Activated naive CD4-positive, alpha-beta T cell treated with anti-CD3 and anti-CD28 coated beads, Interleukin-2, amount 50 U/mL, for 72 hours (primary cell): ENCODE measurements at places on chromosomes 6 and 20. TPM values are rescaled to one million over a fixed set of nuclear protein-coding genes. Genes with fewer than 3 reads are reported as not detected.
A peak's percentile ranks its signal among the peaks of the same experiment; 100 is the strongest.

DNA sequence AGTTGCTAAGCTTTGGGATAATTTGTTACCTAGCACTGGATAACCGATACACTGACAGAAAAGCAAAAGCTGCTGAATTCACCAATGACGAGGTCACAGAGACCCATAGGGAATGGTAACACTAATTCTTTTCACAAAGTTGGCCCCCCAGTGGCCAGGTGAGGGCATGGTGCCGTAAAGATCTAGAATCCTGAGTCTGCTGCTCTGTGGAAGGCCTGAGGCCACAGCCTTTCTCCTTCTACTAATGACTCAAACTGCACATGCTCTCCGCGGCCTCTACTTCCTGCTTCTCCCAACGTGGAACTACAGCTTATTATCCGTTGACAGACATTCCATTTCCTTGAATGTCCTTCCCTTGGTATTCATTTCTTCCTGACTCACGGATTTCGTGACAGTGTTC is 127.1 kb downstream of the OPRM1 start:
- no peak for DNase-seq

DNA sequence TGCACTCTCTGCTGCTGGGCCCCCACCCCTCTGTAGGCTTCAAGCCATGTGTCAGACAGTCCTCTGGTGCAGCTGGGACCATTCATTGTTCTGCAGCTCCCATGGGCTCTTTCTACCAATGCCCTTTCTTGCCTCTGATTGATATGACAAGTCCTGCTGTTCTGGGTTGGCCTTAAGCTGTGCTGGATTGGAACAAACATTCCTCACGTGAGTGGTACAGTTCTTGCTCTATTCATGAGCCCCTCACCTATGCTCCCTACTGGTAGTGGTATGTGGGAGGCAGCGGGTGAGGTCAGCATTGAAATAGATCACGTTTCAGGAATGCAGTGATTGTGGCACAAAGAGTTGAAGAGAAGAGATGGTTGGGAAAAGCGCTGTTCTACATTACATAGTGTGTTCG is 48.8 kb upstream of the RALY start:
- DNase-seq, result no peak

DNA sequence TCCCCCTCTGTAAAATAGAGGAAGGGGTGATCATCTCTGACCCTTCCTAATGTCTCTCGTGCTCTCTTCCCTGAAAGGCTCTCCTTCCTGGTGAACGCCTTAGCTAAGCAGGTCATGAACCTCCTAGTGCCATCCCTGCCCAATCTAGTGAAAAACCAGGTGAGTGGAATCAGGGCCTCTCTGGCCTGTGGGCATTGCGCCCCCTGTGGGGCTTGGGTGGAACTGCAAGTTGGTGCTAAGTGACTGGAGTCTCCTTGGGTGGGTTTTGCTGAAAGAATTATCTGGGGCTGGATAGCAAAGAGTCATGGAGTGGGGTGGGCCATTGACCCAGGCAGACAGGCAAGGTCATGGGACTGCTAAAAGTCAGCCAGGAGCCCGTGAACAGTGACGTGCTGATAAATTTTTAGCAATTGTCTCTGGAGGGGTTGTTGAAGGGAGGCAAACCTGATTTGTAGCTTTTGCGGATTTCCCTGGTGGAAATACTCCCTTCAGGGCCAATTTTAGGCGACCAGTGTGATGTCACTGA is 8.9 kb downstream of the BPIFB1 start:
- peak; percentile 82 for DNase-seq

GRCh38 chr6:84425971-84426705 is 198.7 kb upstream of the CEP162 start:
- DNase-seq, result no peak

GRCh38 chr6:6834356-6835222 is 246.1 kb downstream of the LY86 start:
- no peak for DNase-seq

GRCh38 chr20:13029687-13030375 is 21.1 kb downstream of the SPTLC3 start:
- no peak for DNase-seq

DNA sequence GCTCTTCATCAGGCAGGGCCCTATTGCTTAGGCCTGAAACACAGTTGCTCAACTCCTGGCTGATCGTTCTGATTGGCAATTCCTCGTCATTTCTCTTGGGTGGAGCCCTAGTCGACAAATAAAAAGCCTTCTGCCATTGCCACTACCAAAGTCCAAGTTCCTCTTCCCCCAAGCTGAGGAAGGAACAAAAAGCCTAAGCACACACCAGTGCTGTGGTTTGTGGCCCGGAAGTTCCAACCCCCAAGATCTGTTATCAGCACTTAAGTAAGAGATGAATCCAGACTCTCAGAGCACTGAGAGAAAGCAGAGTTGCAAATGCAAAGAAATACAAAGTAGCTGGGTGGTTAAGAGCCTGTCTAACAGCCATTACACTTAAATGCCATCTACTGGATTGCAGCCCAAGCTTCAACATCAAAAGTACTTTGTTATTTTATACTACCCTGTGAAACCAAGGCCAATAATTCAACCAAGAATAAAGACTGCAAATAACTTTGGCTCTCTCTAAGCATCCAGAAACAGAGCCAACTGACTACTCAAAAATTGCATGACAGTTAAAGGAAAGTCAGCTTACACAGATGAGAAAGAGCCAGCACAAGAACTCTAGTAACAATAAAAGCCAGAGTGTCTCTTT is 1024.0 kb downstream of the GRIK2 start:
- DNase-seq, result no peak

- no peak for DNase-seq
These were observed 39.5 kb upstream of the CHD6 start for GRCh38 chr20:41657655-41658054.

GRCh38 chr6:129280749-129281148 is 397.8 kb downstream of the LAMA2 start:
- peak; percentile 22 for DNase-seq

- no peak for DNase-seq
These were observed 105.4 kb downstream of the NCOA3 start for GRCh38 chr20:47606983-47607613.

DNA sequence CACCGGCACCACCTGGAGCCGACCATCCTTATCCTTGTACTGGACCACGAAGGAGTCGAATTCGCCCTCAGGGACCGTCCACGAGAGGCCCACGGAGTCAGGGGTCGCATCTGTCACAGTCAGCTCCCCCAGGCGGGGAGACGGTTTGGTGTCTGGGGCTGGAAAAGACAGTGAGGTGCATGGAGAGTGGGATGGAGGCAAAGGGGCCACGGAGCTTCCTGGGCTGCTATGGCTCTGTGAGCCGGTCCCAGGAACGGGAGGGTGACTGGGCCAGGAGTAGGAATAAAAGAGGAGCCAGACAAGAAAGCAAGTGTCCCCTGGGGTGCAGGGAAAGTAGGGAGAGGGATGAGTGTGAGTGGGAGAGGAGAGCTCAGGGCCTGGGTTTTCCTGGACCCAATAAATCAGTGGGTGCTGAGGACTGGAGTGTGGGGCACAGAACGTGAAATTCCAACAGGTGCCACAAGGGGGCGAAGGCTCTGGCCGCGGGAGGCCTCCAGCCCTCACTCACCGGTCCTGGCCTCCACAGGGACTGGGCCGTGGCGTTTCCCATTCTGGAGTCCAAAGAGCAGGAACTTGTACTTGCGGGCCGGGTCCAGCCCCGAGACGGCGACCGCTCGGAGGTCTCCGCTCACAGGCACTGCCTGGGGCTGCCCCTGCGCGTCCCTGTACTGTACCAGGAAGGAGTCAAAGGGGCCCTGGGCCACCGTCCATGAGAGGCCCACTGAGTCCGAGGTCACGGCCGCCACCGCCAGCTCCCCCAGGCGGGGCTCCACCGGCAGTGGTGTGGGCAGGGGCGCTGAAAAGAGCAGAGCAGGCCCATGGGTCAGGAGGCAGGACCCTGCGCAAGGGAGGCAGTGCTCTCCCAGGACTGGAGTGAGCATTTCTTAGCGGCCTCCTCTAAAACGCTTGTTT is 9.9 kb downstream of the CYP21A2 start:
- peak; percentile 78 for DNase-seq

DNA sequence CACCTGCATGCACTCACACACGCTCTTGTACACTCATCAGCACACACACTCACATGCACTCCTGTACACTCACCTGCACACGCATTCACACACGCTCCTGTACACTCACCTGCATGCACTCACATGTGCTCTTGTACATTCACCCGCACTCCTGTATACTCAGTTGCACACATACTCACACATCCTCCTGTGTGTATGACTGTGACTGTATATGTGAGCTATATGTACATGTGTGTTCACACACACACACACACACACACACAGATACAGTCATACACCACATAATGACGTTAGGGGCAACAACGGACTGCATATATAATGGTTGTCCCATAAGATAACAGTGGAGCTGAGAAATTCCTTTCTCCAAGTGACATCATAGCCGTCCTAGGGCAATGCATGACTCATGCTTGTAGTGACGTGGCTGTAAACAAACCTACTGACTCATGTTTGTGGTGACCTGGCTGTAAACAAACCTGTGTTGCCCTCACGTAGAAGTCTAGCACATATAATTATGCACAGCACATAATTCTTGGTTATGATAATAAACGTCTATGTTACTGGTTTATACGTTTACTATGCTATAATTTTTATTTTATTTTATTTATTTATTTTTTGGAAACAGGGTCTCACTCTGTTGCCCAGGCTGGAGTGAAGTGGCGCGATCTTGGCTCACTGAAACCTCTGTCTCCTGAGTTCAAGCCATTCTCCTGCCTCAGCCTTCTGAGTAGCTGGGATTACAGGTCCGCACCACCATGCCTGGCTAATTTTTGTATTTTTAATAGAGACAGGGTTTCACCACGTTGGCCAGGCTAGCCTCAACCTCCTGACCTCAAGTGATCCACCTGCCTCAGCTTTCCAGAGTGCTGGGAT is 22.8 kb upstream of the TAF4 start:
- no peak for DNase-seq

- no peak for DNase-seq
These were observed 21.4 kb upstream of the PREP start for GRCh38 chr6:105424175-105424783.

- no peak for DNase-seq
These were observed 1.7 kb downstream of the ASXL1 start for GRCh38 chr20:32359633-32360332.

- no peak for DNase-seq
These were observed 157.8 kb downstream of the SCML4 start for GRCh38 chr6:107666084-107666980.

The PLG gene
- total RNA-seq, result not detected
